ENCODE measurements at places on chromosomes 4 and X.

DNA sequence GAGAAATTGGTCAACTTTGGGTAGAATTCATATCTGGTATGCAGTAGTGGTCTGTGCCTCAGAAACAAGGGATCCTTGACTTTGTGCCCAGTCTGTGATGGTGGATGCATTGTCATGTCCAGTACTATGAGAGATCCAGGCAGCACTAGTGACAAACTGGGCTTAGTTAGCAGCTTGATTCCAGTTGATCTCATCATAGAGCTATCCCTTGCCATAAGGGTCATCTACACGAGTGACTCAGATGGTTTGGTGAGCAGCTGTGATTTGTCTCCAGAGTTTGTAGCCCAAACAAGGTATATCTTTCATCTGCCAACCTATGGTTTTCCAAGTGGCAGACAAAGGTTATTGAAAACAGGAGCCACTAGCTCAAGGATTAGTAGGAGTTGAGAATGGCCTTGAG lies 298.8 kb downstream of the GBA3 start:
- no peak for DNase-seq

GRCh38 chrX:48165241-48165640 lies 31.4 kb downstream of the SSX5 start:
- no peak for DNase-seq

DNA sequence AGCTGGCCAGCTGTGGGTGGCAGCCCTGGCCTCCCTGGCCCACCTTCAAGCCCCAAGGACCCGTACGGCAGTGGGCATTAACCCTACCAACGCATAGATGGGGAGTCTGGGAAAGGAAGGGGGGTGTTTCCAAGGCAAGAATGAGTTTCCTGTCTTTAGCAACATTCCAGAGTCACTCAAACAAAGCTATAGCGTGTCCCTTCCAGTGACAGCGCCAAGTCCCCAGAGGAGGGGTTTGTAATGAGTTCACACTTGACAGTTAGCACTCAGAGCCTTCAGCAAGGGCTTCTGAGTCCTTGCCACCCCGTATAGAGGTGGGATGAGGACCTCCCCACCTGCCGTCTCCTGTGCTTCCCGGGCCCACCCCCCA lies 1.8 kb downstream of the BGN start:
- DNase-seq = no peak

GRCh38 chrX:145630806-145631435 lies 186.7 kb upstream of the SLITRK2 start:
- no peak for DNase-seq

- no peak for DNase-seq
These were observed 20.2 kb upstream of the RHOH start for GRCh38 chr4:40176602-40177001.

DNA sequence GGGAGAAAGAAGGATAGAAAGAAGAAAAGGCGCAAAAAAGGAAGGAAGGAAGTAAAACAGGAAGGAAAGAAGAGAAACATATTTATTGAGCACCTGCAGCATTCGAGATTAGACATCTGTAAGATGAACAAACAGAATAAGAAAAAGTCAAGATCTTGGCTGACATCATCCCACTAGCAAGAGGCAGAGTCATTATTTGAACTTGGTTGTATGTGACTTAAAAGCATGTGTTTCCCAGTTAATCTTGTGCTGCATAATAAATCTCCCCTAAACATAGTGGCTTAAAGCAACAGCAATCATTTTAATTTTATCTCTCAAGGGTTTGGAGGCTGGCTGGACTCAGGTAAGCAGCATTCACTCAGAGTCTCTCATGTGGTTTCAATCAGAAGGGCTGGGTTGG lies 38.5 kb upstream of the COX7B2 start:
- no peak for DNase-seq

- no peak for DNase-seq
These were observed 30.8 kb downstream of the COMMD8 start for GRCh38 chr4:47432749-47433148.

- DNase-seq = no peak
These were observed 205.8 kb upstream of the F9 start for GRCh38 chrX:139324756-139325155.

DNA sequence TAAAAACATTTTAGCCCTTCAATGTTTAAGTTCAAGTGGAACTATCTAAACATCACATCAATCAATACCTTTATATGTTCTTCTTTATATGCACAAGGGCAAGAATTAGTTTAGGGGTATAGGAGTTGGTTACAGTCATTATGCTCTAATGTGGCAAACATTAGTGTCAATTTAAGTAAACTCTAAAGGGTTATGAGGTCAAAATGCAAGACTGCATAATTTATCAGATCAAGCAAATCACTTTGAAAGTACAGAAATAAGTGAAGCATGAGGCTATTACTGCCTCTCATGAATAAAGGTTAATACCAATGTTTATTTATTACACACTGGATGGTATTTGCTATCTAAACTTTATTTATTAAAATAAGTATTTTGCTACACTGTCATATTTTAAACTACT lies 59.7 kb downstream of the MAB21L2 start:
- DNase-seq = no peak

GRCh38 chr4:15253349-15253748 lies 174.5 kb upstream of the C1QTNF7 start:
- no peak for DNase-seq

Measured in stimulated activated CD4-positive, alpha-beta T cell treated with anti-CD3 and anti-CD28 coated beads, Interleukin-4, amount 100 ng/mL, for 4 hours (primary cell).